ENCODE measurements at places on chromosomes 12 and 14.

- no peak for DNase-seq
Measured at GRCh38 chr14:88359500-88359899, 26.0 kb upstream of the SPATA7 start.

- DNase-seq, result no peak
Measured at GRCh38 chr12:27537855-27538675, 14.1 kb downstream of the PPFIBP1 start.

- no peak for DNase-seq
Measured at GRCh38 chr14:85399186-85399585, 130.8 kb upstream of the FLRT2 start.

- no peak for DNase-seq
Measured at GRCh38 chr14:89485264-89485663, 68.2 kb upstream of the FOXN3 start.

DNA sequence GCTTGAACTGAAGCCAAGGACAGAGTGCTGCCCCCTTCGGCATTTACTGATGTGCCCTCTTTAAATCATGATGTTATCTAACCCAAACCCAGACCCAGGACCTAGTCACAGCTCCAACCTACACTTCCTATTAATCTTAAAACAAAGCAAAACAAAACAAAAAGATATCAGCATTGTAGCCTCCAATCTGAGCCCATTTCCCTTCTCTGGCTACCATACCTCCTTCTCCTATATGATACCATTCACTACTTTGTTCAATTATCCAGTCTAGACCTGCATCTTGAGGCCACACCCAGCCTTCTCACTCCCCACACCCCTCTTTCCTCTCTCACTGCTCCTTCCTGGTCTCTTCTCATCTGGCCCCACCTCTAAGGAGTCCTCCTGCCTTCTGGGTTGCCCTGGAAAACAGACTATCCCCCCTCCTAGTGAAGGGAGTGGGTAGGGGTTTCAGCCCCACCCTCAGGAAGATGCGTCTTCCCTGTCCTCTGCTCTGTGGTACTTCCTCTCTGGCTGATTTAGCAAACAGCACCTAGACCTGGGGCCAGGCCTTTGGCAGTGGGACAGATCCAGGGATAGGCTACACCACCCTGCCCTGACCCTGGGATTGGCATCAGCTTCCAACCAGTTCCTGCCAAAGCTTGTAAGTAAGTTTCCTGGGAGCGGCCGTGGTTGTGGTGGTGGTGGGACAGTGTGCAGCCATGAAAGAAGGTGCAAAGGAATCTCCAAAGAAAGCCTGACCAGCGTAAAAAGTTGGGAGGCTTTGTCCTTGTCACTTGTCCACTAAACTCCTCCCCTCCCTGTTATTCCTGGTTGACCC, 3.3 kb downstream of the LTB4R start:
- DNase-seq, result no peak

DNA sequence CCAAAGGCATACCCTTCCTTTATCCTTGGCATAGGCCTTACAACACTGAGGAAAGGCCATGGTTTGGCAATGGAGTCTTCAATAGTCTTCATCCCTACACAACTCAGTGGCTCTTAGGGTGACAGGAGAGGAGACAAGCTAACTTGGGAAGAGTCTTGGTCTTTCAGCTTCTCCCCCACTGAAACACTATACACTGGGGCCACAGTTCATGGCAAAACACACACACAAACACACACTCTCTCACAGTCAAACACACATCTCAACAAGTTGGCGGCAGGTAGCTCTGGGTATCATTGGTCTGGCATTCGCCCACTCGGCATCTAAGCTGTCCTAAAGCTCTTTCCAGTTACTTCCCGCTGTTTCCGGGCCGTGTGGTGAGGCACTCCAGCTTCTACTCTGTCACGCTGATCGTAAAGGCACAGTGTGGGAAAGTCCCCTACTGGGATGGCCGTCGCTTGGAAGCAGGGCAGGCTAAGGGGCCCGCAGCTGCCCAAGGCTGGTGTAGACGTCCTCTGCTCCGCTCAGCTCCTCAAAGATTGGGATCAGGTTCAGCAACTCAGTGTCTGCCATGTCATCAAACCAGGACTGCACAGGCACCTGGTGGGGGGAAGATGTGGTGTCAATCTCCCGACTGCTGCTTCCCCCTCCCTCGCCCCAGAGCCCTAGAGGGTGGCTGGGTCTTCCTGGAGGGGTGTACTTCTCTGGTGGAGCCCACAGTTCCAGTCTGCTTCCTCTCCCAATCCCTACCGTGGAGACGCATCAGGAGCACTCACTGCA, 4.8 kb upstream of the AVIL start:
- no peak for DNase-seq

DNA sequence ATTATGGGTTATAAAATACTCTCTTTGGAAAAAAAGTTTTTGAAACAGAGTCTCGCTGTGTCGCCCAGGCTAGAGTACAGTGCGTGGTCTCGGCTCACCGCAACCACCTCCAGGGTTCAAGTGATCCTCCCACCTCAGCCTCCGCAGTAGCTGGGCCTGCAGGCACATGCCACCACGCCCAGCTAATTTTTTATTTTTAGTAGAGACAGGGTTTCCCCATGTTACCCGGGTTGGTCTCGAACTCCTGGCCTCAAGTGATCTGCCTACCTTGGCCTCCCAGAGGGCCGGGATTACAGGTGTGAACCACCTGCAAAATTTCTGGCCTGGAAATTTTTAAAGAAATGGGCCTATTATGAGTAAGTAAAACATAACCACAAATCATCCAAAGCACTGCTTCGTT, 3.8 kb downstream of the USP15 start:
- DNase-seq, result no peak

DNA sequence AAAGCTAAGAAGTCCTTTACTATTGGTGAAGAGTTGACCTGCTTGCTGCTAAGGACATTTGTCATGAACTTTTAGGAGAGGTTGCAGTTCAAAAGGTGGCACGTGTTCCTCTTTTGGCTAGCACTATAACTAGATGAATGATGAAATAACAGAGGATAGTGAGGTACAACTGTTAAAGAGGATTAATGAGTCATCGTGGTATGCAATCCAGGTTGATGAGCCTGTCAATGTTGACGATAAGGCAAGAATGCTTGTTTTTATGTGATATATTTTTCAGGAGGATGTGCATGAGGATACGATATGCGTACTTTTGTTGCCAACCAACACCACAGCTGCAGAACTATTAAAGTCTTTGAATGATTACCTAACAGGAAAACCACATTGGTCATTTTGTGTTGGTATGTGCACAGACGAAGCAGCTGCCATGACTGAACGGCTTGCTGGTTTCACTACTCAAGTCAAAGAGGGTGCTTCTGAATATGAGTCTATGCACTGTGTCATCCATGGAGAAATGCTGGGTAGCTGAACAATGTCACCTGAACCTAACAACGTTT, 10.6 kb downstream of the CEP128 start:
- DNase-seq, result no peak

Data from NCI-H187 (cell line).